Fibroblast of the aortic adventitia (primary cell): ENCODE measurements at places on chromosomes 16 and 17. TPM values are rescaled to one million over a fixed set of nuclear protein-coding genes. Genes with fewer than 3 reads are reported as not detected.

DNA sequence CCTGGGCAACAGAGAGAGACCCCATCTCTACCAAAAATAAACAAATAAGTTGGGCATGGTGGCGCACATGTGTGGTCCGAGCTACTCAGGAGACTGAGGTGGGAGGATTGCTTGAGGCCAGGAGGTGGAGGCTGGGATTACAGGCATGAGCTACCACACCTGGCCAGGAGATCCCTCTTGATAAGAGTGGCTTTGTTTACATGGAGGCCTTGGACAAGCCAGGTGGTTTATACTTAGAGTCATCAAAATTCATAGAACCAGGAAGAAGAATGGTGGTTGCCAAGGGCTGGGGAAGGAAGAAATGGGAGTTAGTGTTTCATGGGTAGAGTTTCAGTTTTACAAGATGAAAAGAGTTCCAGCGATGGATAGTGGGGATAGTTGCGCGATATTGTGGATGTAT lies 8.8 kb upstream of the ZFP1 start:
- no peak for DNase-seq

DNA sequence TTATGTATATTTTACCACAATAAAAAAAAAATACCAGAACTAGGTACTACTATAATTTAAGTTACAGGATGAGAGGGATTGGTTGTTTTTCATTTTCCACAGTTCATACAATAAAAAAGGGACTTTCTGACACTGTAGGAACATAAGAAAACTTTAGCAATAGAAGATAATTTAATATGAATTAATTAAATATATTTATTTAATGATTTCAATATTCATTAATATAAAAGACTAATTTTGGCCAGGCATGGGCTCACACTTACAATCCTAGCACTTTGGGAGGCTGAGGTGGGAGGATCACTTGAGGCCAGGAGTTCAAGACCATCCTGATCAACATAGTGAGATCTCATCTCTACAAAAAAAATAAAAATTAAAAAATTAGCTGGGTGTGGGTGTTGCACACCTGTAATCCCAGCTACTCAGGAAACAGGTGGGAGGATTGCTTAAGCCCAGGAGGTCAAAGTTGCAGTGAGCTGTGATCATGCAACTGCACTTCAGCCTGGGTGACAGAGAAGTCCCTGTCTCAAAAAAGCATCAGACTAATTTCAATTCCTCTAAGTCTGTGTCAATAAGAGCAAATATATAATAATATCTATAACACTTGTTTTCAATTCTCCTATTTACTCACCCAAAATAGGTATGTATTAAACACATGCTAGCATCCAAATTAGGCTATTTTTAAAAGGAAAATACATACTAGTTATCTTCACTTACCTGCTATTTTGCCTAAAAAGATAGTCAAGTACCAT lies 79.6 kb downstream of the BRIP1 start:
- no peak for DNase-seq

GRCh38 chr17:31269578-31269983 lies 27.5 kb downstream of the OMG start:
- DNase-seq, result peak; percentile 99

The TMEM235 gene
- total RNA-seq, result not detected in 2 replicates

DNA sequence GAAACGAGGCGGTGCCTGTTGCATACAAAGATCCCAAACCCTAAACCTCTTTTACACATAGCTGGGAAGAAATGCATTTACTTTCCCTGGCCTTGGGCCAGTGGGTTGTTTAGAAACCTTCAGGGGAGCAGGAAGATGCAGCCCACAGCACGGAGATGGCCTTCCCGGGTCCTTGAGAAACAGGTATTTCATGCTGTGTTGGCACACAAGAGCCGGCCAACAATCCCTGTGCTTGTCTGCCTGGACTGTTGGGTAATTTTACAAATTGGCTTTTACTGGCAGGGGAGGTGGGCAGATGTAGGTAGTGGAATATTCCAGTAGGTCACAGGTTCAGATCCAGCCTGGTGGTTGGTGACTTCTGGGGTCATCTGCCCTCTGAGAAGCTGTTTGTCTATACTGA lies 148.0 kb downstream of the FOXL1 start:
- DNase-seq, result no peak

DNA sequence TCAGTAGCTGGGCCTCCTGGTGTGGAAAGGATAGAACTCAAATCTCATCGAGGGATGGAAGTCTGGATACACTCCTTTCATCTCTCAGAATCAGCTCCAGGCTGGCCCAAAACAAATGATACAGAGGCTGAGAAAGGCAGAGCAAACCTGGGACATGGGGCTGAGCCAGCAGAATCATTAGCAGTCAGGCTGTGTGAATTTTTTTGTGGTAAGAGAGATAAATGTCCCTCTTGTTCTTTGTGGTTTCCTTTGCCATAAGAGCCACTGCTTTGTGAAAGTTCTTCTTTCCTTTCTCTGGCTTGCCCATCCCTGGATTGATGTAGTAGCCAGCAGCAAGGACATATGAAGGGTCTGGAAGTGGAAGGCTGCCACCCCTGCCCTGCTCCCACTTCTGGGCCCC lies 146.2 kb downstream of the CDH13 start:
- no peak for DNase-seq
